ENCODE measurements at places on chromosomes 1 and 21.

DNA sequence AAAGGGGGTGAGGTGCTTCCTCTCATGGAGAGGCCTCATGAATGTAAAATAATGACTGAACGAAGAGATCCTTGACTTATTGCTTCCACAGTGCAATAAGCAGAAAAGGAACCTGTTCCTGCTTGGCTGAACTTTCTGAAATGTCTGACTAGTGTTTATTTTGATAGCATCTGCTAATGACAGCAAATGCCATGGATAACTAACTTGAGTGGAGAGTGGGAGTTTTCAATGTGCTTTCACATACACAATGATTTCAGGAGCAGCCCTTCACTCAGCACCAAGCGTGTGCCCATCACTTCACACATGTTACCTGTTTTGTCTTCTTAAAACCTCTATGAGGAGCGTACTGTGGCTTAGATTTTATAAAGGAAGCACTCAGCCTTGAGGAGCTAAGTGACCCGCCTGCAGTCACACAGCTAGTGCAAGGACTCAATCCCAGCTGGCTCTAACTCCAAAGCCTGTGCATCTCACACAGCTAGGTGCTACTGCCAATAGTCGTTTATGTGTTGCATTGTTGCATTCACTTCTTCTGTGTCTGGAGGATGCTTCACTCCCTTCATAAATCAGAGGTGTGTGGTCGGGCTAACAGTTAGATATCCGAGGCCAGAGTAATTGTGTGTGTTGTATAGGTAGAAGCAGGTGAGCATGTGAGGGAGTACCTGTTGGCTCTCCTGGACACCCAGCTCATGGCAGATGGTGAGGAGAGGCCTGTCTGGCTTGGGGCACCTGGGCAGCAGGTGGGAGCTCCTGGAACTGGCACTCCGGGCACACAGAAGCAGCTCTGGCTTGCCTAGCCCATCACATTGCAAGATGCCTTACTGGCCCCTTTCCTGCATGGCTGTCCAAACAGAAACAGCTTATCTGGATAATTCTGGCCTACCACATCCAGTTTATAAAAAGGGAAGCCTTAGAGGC, 12.8 kb downstream of the CASQ2 start:
- DNase-seq, result no peak

GRCh38 chr1:26946270-26946669, 14.0 kb downstream of the KDF1 start:
- DNase-seq, result no peak

DNA sequence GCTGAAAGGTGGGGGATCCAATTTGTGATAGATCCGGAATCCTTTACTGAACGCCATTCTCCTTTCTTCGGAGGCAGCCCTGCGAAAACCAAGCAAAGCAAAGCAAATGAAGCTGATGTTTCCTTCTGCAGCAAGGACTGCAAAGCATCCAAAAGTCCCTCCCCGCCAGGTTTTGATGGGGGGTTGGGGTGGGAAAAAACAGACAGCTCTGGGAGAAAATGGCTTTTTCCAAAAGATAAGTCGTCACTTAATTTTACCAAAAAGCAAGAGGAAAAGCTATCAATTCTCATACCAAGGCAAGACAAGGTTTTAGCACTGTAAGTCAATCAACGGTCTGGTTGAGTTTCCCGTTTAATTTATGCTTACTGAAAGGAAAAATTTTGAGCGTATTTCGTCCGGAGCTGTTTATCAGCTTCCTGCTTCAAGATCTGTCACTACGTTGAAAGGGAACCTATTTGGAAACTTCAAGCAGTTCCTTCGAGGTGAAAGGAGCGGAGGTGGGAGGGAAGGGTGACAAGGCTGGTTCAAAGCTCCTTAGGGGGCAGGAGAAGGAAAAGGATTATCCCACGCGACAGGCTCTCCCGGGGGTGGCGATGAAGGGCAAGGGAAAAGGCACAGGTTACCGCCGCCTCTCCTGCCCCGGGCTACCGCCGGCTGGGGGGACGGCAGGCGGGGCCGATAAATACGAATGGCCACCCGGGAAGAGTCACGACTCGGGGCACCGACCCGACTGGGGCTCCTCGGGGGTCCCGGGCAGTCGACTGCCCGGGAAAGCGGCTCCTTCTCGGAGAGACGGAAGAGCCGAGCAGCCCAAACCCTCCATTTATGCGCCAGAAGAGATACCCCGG, 750 bp downstream of the SYNJ1 start:
- DNase-seq, result peak; percentile 19

GRCh38 chr1:230867903-230868735, at the start of gene C1orf198:
Gene C1orf198 (minus strand): TSS chr1:230868521. CDS start chr1:230868512, 9 bp downstream.
- peak; percentile 79 for DNase-seq

DNA sequence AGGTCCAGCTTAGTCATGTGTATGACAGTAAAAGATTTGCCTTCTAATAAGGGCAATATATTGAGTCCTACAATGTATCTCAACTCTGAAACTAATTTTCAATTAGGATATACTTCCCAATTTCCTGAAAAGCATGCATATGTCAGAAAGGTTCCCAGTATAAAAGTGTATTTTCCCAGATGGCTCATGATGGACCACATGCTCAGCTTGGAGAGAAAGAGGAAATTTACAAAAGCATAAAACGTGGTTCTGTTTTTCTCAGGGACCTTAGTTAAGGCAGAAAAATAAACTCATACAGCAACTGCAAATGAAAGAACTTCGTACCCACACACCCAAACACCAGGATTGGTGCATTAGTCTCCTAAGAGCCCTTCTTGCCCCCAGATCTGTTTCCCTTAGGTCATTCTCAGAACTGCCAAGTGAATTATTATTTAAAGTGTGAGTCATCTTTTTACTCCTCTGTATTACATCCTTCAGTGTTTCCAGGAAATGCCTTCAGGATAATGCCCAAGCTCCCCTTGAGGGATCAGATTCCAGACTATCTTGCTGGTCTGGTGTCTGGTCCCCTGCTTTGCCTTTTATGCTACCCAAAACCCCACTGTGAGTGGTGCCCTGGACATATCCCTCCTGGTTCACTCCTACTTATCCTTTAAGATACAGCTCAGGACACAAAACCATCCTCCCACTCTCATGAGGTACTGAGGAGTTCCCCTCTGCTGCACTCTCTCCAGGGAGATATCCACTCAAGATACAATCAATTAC, 57.4 kb downstream of the SSX2IP start:
- peak; percentile 8 for DNase-seq

GRCh38 chr1:51734896-51735745, 118.2 kb downstream of the OSBPL9 start:
- DNase-seq, result no peak

- DNase-seq, result no peak
Observed at GRCh38 chr1:164725401-164725800, 166.4 kb downstream of the PBX1 start.

DNA sequence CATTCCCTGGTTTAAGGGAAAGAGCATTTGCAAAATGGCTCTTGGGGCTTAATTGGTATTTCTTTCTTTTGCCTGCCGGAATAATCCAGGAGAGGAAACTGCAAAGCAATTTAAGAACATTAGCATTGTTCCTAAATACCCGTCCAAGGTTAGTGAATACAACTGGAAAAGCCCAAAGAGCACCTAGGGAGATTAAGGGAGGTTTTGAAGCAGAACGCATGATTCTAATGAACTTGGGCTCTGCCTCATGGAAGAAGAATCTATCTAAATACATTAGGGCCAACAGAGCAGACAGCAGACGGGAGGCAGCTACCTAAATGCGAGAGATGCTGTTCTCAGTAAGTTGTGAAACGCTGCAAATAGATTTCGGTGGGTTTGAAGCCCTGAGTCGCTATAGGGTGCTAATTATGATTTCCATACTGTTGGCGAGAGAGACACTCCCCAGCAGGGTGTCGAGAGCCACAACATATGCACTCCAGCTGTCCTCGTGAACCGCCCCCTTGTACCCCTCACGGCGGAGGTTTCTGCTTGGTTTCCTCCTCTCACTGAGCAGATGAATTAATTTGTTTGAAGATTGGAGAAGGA, 326.7 kb upstream of the CAMK1G start:
- no peak for DNase-seq

- DNase-seq, result peak; percentile 24
Observed at GRCh38 chr1:97144527-97144926, 422.9 kb downstream of the PTBP2 start.

DNA sequence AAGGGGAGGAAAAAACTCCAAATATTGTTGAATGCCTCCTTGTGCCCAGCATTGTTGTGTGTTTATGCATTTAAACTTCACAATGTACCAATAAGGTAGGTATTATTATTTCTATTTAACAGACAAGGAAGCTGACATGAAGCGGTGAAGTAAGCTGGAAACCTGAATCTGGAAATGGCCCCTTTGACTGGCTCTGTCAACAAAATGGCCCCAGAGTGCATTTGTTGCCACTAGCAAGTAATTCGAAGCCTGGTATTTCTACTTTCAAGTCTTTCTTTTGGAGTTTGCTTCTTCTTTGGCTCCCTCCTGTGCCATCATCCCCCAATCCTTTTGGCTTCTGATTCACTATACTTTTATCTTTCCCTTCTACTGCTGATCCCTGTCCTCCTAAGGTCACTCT, 23.1 kb downstream of the CRYZL1 start:
- DNase-seq, result no peak

- DNase-seq, result peak; percentile 7
Observed at GRCh38 chr1:13570924-13571323, 12.7 kb upstream of the PDPN start.

- no peak for DNase-seq
Observed at GRCh38 chr21:46286648-46287002, 483 bp downstream of the YBEY start.

GRCh38 chr1:35454616-35455015, 102.6 kb downstream of the KIAA0319L start:
- DNase-seq, result peak; percentile 56

GRCh38 chr1:117846674-117847425, 82.6 kb downstream of the GDAP2 start:
- DNase-seq, result no peak

DNA sequence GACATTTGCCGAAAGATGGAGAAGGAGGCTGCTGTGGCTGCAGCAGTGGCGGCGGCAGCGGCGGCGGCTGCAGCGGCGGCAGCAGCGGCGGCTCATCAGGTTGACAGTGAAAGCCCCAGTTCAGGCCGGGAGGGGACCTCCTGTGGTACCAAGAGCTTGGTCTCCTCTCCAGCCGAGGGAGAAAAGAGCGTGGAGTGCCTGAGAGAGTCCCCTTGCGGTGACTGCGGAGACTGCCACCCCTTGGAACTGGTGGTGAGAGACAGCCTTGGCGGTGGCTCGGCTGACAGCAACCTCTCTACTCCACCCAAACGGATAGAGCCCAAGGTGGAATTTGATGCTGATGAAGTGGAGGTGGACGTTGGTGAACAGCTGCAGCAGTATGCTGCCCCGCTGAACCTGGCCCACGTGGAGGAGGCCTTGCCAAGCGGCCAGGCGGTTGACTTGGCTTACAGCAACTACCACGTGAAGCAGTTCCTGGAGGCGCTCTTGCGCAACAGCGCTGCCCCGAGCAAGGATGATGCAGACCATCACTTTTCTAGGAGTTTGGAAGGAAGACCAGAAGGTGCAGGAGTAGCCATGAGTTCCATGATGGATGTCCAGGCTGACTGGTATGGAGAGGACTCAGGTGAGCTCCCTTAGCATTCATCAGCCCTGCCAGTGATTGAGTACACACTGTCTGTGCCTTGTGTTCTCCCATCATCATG, 6.3 kb downstream of the ZBTB8B start:
- DNase-seq, result peak; percentile 30

GRCh38 chr1:207002724-207003146, 29.8 kb downstream of the C1orf116 start:
- no peak for DNase-seq
